NCI-H82 (cell line): ENCODE measurements at places on chromosomes 12 and 14.

DNA sequence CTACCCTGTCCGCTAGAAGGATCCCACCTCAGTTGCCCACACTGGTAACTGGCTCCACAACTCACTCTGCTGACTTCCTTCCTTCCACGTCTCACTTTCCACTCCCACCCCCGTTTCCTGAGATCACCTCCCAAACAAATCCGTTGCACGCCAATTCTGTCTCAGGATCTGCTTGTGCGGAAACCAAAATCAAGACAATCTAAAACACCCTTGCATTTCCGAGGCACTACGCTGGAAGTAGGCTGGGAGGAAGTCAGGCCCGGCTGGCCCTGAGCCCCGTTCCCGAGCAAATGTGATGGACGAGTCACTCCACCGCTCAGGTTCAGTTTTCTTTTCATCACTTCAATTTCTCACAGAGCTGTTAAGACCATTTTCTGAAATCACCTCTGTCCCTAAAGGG is 23.1 kb downstream of the ABCB9 start:
- no peak for DNase-seq

- no peak for DNase-seq
Observed at GRCh38 chr14:69501423-69501838, 16.9 kb downstream of the PLEKHD1 start.

DNA sequence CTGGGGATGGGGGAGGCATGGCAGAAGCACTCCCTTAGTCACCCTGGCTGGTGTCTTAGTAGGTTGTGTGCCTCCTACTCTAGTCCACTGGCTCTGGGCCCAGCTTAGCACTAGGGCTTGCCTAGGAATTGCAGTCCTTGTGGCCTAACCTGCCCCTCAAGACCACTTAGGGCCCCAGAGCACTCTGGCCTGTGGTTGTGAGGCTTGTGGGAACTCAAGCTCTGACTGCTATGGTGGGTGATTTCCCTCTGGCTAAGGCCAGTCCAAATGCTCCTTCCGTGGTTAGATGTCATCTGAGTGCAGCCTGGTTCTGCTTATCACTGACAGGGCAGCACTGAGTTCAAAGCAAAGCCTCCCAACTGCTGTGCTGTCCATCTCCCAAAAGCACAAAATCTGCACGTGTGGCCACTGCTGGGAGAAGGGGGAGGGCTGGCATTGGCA is 20.2 kb downstream of the FGD4 start:
- no peak for DNase-seq

DNA sequence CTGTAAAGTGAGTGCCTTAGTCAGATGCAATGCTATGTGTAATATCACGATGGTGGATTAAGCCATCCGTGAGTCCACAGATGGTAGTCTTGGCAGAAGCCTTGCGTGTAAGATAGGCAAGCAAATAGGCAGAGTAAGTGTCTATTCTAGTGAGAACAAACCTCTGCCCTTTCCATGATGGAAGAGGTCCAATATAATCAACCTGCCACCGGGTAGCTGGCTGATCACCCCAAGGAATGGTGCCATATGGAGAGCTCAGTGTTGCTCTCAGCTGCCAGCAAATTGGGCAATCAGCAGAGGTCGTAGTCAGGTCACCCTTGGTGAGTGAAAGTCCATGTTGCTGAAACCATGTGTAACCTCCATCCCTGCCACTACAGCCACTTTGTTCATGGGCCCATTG is 371.2 kb upstream of the LRFN5 start:
- DNase-seq, result peak; percentile 5

- no peak for DNase-seq
Observed at GRCh38 chr12:10126413-10126812, 3.6 kb downstream of the CLEC7A start.

DNA sequence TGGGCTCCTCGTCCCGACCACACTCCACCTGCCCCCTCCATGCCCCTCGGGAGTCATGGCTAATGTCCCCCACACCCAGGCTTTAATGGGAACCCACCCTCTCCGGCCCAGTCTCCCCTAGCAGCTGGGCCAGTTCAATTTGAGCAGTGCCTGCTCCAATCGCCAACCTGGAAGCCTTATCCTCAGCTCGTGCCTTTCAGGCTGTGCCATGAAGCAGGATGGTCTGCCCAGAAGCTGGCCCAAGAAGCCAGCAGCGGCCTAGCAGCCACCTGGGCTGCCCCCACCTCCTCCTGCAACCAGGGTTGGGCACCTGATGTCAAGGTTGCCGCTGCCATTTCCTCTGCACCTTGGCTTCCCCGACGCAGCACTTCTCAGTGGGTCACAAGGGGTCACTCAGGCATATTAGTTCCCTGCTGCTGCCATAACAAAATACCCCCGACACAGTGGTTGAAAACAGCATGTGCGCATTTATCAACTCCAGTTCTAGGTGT is 2.3 kb upstream of the CLBA1 start:
- no peak for DNase-seq

- peak; percentile 92 for DNase-seq
Observed at GRCh38 chr12:108511633-108512540, 3.2 kb upstream of the FICD start.

DNA sequence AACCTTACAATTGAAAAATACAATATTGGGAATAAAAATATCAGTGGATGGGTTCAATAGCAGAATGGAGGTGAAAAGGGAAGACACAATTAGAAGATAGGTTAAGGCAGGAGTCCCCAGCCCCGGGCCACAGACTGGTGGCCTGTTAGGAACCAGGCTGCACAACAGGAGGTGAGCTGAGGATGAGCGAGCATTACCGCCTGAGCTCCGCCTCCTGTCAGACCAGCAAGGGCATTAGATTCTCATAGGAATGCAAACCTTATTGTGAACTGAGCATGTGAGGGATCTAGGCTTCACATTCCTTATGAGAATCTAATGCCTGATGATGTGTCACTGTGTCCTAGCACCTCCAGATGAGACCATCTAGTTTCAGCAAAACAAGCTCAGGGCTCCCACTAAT is 27.3 kb upstream of the ST8SIA1 start:
- peak; percentile 17 for DNase-seq
